D721Med (cell line): ENCODE measurements at places on chromosomes 5 and 9.

GRCh38 chr5:32677023-32677422 is 34.1 kb upstream of the NPR3 start:
- no peak for DNase-seq

GRCh38 chr9:38287420-38287985 is 105.0 kb upstream of the ALDH1B1 start:
- no peak for DNase-seq

- DNase-seq: no peak
These were observed 83.2 kb upstream of the LIFR start for GRCh38 chr5:38639377-38640358.

GRCh38 chr9:36318212-36318802 is 60.1 kb upstream of the GNE start:
- DNase-seq: no peak

DNA sequence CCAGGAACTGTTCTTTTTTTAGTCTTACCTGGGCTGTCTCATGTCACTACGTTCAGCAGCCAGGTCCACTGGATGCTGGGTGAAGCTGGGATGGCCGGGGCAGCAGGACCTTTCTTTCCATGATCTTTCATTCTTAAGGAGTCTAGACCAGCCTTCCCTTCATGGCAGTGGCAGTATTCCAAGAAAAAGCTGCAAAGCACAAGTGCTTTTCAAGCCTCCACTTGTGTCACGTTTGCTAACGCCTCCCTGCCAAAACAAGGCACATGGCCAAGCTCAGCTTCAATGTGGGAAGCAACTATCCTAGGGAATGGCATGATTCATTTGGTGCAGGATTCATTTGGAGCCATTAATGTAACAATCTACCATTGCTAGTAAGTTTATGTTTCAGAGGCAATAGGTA is 94.8 kb downstream of the RCL1 start:
- DNase-seq: no peak

- DNase-seq: no peak
These were observed 1.5 kb upstream of the MRPS30 start for GRCh38 chr5:44807269-44807668.

DNA sequence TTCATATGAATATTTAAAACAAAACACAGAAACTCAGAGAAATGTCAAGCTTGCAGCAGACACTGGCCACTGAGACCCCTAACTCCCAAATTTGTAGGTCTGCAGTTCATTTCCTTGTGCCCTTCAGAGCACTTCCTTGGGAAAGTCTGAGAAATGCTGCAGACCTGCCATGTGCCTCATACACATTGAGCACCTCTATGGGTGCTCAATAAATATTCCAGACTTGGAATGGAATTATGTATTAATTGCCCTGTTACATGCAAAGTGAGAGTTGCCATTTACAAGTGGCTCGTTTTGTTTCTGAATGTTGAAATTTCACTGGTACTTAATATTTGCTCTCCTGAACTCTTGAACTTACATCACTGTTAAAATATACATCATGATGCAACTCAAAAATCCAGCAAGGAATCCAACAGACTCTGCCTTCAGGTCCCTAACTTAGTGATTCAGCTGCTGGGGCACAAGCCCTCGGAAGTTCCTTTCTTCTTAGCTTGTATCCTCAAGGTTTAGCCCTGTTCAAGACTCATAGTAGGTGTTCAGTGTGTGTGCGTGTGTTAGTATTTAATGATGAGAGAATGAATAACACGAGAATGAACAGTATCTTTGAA is 90.6 kb downstream of the PTCD2 start:
- DNase-seq: no peak

DNA sequence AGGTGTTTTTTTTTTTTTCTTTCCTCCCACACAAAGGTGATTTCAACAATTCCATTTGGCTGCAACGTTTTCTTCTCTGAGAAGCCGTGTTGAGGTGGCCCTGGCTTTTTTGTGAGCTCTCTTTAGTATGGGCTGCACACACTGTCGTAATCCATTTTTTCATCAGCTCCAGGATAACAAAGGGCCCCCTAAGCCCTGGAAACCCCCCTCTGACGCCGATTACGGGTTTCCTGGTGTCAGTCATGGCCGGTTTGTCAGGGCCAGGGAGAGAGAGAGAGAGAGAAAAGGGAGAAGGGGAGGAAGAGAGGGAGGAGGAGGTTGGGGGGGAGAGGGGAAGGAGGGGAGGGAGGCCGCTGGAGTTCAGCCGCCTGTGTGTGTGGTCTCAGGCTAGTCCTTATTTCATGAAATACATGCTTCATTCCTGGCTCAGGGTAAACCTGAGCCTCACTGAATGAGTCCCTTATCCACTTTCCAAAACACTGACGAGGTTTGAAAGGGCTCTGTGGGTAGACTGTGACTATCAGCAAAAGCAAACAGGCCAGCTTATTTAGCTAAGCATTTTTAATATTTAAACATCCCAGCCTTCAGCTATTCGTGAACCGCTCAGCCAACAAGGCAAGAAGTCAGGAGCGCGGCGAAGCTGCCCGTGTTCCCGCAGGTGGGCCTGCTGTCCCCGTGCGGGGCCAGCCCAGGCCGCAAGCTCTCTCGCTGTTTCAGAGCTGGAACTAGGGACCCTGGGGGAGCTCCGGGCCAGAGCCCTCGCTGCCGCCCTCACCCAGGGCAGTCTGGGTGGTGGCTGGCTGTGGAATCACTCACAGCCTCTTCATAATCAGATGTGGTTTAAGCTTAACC is 172.8 kb downstream of the ERCC6L2 start:
- no peak for DNase-seq

- DNase-seq: no peak
These were observed 368.3 kb downstream of the EFNA5 start for GRCh38 chr5:107302441-107302840.

DNA sequence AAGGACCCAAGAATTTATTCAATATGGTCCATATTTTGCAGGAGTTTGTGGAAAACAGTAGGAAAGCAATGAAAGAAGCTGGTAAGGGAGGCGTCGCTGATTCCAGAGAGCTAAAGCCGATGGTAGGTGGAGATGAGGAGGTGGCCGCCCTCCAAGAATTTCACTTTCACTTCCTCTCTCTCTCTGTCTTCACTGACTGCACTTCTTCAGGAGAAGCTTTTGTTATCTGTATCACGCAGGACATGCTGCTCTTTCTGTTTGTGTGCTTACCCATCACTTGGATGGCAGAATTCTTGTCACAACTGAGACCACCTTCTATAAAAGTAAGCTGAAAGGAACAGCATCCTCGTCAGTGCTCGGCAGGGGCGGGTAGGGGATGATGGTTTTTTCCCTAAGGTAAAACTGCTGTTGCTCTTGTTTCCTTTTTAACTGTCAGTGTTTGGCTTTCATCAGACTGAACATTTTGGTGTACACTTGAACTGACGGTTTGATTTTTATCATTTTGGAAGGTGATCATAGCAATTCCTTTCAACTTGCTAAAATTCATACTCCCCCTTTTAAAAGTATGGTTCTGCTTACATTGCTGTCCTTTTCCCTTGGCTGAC is 62.4 kb upstream of the FSD1L start:
- no peak for DNase-seq

GRCh38 chr5:66710557-66711088 is 114.4 kb downstream of the MAST4 start:
- DNase-seq: no peak

- DNase-seq: no peak
These were observed 101.2 kb downstream of the PLK2 start for GRCh38 chr5:58358501-58359178.

DNA sequence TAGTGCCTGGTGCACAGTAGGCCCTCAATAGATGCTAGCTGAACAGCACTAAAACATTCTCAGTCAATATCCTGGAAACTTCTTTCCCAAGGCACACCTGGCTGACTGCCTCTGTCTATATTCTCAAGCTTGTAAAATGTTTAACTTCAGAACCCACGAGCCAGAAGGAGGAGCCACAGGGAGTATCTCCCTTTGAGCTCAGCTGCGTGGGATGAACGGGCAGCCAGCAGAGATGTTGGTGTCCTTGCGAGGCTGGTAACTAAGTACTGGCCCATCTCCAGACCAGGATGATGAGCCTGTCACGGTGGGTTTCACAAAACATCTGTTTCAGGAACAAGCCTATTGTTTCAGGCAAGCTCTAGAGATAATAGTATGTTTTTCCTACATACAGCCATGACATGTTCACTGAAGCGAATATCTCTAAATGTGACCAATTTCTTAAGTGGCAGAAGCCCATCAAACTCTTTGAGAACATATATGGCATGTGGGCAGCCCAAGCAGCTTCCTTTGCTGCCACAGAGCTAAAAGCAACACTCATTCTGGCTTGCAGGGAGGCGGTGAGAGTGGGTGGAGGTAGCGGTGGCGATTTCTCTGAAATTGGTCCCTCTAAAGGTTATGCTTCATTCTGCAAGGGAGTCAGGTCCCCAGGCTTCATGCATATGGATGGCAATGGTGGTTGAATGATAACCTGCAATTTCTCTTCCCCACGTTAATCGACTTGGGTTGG is 206.2 kb downstream of the TTLL11 start:
- DNase-seq: no peak

- no peak for DNase-seq
These were observed 158.1 kb downstream of the LPAR1 start for GRCh38 chr9:110880189-110880588.

- DNase-seq: no peak
These were observed 11.0 kb downstream of the SLC44A1 start for GRCh38 chr9:105255421-105255820.
